ENCODE measurements at places on chromosomes 1 and 21.

GRCh38 chr1:41827991-41828570 is 90.6 kb downstream of the HIVEP3 start:
- no peak overlapping the region for H3K27ac ChIP-seq
- H3K4me1 ChIP-seq = peaks cover 9% of the 10 kb centered on the region
- H3K4me3 ChIP-seq = no peak overlapping the region
- no peaks in the 10 kb centered on the region for H3K36me3 ChIP-seq
- H3K27me3 ChIP-seq = no peaks in the 10 kb centered on the region

DNA sequence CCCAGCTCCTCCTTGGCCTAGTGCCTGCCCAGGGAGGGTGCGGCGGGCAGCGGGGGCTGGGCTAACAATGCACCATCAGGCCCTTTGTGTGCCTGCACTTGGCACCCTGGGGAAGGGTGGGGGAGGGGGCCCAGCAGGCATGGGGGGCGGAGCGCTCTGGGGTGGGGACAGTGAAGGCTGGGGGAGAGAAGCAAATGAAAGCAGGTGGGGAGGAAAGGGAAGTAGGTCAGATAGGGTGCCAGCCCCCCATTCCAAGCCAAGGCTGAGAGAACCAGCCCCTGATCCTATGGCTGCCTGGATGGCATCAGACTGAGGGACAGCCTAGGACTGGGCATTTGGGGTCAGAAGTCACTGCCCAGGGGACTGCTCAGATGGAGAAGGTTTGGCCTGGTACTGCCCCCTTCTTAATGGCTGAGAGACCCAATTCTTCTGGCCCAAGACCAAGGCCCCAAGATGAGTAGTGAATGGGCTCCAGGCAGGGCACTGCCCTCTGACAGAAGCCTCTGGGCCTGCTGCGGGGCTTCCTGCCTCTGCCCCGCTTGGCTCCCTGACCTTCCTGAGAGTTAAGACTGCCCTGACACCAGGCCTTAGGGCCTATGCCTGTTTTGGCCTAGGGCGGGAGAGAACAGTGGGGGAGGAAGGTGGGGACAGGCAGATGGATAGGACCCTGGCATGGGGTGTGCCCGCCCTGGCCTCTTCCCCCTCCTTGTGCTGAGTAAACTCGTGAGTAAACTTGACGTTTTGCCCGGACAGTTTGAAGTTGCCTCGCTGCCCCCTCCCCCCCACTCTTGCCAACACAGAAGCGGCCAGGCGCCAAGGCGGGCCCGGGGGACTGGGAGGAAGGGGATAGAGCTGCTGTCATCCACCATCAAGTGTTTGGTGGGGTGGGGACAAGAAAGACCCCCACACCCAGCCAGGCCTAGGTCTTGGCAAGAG is 2.7 kb downstream of the ZBTB7B start:
- DNase-seq = no peak
- H3K4me1 ChIP-seq = peaks cover 10% of the 10 kb centered on the region
- H3K27me3 ChIP-seq = no peaks in the 10 kb centered on the region
- H3K36me3 ChIP-seq = no peaks in the 10 kb centered on the region
- H3K27ac ChIP-seq = peak overlapping the region; percentile 60

DNA sequence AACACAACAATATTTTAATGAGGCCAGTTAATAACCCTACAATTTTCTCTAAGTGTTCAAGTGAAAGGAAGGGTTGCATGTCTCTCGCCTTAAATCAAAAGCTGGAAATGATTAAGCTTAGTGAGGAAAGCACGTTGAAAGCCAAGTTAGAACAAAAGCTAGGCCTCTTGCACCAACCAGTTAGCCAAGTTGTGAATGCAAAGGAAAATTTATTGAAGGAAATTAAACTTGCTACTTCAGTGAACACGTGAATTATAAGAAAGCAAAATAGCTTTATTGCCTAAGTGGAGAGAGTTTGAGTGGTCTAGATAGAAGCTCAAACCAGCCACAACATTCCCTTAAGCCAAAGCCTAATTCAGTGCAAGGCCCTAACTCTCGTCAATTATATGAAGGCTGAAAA is 135.6 kb downstream of the DUSP10 start:
- no peaks in the 10 kb centered on the region for H3K27me3 ChIP-seq
- H3K4me3 ChIP-seq = no peak overlapping the region
- H3K27ac ChIP-seq = 0 out of 2 replicates have a peak overlapping the region, but pooled peaks have one; percentile 44
- no peak for DNase-seq

- H3K4me3 ChIP-seq = no peak overlapping the region
- DNase-seq = no peak
Observed at GRCh38 chr1:181541947-181542346, 58.6 kb downstream of the CACNA1E start.

DNA sequence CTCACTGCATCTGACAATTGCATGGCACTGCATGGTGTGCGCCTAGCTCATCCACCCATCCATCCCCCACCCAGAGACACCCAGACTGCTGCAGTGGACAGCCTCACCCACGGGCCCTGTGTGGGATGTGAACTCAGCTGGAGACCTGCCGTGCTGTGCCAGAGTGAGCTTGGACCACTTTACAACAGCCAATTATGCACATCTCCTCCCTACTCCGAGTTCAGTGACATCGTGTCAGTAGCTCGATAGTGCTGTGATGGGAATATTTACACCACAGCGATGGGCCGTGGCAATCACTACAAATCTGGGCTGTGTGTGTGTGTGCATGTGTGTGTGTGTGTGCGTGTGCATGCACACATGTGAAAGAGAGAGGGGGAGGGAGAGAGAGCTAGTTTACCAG is 42.5 kb downstream of the TMEM51 start:
- no peaks in the 10 kb centered on the region for H3K27me3 ChIP-seq
- H3K4me3 ChIP-seq = no peak overlapping the region
- H3K4me1 ChIP-seq = peaks cover 12% of the 10 kb centered on the region

DNA sequence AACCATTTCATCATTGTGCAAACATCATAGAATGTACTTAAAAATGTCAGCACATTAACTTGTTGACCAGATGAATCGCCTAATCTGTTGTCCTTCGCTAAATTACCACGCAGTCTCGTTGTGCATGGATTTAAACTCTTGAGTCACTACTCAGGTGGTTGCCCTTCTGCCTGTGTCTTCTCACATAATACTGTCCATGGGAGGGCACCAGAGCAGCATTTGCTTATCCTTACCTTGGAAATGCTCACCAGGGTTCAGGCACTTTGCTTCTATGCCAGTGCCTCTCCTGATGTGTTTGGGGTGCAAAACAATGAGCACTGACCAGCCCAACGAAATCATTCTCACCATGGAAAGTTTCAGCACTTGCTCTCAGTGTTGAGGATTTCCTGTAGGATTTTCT is 559.9 kb downstream of the RWDD3 start:
- no peaks in the 10 kb centered on the region for H3K4me1 ChIP-seq
- no peak for DNase-seq
- no peak overlapping the region for H3K4me3 ChIP-seq
- H3K27ac ChIP-seq = no peak overlapping the region
- no peaks in the 10 kb centered on the region for H3K36me3 ChIP-seq

- no peaks in the 10 kb centered on the region for H3K36me3 ChIP-seq
- peak; percentile 37 for DNase-seq
- H3K4me1 ChIP-seq = peaks cover 31% of the 10 kb centered on the region
- peak overlapping the region; percentile 63 for H3K4me3 ChIP-seq
Observed at GRCh38 chr1:100353071-100353801, 930 bp downstream of the CDC14A start.

- H3K4me3 ChIP-seq = no peak overlapping the region
- H3K4me1 ChIP-seq = no peaks in the 10 kb centered on the region
- no peaks in the 10 kb centered on the region for H3K36me3 ChIP-seq
- no peaks in the 10 kb centered on the region for H3K27me3 ChIP-seq
- no peak for DNase-seq
- H3K27ac ChIP-seq = no peak overlapping the region
Observed at GRCh38 chr1:206065547-206066145, 12.7 kb downstream of the RHEX start.

DNA sequence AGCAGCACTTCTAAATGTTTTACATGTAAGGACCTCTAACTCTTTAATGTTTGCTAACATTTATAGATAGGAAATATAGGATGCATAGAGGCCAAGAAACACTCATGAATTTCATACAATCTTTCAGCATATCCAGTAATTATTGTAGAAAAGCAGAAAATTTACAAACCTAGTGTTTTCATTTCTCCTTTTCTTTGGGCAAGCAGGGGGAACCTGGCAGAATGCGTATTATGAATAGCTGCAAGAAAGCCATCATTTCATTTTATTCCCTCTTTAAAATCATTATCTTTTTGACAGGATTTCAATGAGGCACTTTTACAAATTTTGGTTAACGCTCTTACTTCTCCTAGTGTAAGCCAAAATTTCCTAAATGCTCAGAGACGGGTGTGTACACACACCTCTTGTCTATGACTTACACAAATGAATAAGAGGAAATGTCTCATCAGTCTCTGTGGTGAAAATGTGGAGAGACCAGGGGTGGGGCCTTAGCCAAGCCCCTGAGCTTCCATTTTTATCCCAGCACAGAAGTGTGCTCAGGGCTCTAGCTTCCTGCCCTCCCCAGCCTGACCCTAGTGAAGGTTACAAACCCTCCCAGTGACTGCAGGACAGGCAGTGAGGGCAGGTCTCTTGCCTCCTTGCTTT is 91.6 kb downstream of the LRRC8C start:
- no peak for DNase-seq
- H3K4me3 ChIP-seq = no peak overlapping the region
- H3K27ac ChIP-seq = no peak overlapping the region
- H3K27me3 ChIP-seq = no peaks in the 10 kb centered on the region

GRCh38 chr1:162709132-162709860 is 77.0 kb downstream of the DDR2 start:
- no peak overlapping the region for H3K27ac ChIP-seq
- H3K36me3 ChIP-seq = no peaks in the 10 kb centered on the region
- no peak overlapping the region for H3K4me3 ChIP-seq
- DNase-seq = no peak
- H3K27me3 ChIP-seq = no peaks in the 10 kb centered on the region

GRCh38 chr1:20345419-20345818 is 54.7 kb downstream of the VWA5B1 start:
- no peak for DNase-seq
- no peak overlapping the region for H3K27ac ChIP-seq

GRCh38 chr21:41317458-41317857 is 857 bp downstream of the FAM3B start:
- no peak overlapping the region for H3K4me3 ChIP-seq
- no peaks in the 10 kb centered on the region for H3K36me3 ChIP-seq
- H3K27ac ChIP-seq = no peak overlapping the region
- H3K4me1 ChIP-seq = no peaks in the 10 kb centered on the region
- no peak for DNase-seq

DNA sequence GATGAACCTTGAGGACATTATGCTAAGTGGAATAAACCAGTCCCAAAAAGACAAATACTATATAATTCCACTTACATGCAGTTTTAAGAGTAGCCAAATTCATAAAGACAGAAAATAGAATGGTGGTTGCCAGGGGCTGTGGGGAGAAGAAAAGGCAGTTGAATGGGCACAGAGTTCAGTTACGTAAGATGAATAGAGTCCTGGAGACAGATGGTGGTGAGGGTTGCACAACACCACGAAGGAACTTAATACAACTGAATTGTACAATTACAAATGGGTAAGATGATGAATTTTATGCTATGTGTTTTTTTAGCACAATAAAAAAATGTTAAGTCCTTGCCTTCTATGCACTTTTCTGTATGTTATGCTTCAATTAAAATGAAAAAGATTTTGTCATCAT is 66.6 kb downstream of the CD34 start:
- no peak for DNase-seq
- peaks cover 17% of the 10 kb centered on the region for H3K4me1 ChIP-seq
- H3K36me3 ChIP-seq = no peaks in the 10 kb centered on the region
- H3K27ac ChIP-seq = no peak overlapping the region
- no peak overlapping the region for H3K4me3 ChIP-seq

DNA sequence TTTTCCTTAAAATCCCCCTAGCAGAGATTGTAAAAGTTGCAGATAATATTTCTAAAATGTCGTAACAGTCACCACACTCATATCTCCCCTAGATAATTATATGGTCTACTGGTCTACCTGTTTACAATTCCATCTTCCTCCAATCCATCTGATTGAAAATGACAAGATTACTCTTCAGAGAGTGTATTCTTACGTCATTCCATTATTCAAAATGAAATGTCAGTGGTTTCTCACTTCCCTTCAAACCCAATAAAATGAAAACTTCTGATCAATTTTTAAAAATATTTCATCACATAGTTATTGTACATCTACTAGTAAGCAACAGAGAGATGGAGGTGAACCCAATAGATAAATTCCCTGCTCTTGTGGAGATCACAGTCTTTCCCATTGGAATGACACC is 202.2 kb upstream of the C8B start:
- no peak overlapping the region for H3K4me3 ChIP-seq
- no peaks in the 10 kb centered on the region for H3K36me3 ChIP-seq
- no peak overlapping the region for H3K27ac ChIP-seq
- no peaks in the 10 kb centered on the region for H3K4me1 ChIP-seq
- H3K27me3 ChIP-seq = peaks cover 5% of the 10 kb centered on the region

GRCh38 chr1:58782178-58783089 is 1.4 kb downstream of the JUN start:
- no peaks in the 10 kb centered on the region for H3K27me3 ChIP-seq
- H3K27ac ChIP-seq = peak overlapping the region; percentile 92
- peak overlapping the region; percentile 94 for H3K4me3 ChIP-seq
- peaks cover 24% of the 10 kb centered on the region for H3K36me3 ChIP-seq
- peaks cover 35% of the 10 kb centered on the region for H3K4me1 ChIP-seq
- peak; percentile 54 for DNase-seq

- peak overlapping the region; percentile 30 for H3K27ac ChIP-seq
- peaks cover 64% of the 10 kb centered on the region for H3K4me1 ChIP-seq
- no peaks in the 10 kb centered on the region for H3K27me3 ChIP-seq
- H3K4me3 ChIP-seq = no peak overlapping the region
- no peak for DNase-seq
- H3K36me3 ChIP-seq = peaks cover 64% of the 10 kb centered on the region
Observed at GRCh38 chr1:16126160-16126559, 29.7 kb downstream of the EPHA2 start.

- peak; percentile 61 for DNase-seq
- H3K27ac ChIP-seq = peak overlapping the region; percentile 60
- H3K4me1 ChIP-seq = peaks cover 43% of the 10 kb centered on the region
Observed at GRCh38 chr1:84603223-84603622, 29.0 kb upstream of the CTBS start.

GRCh38 chr1:149966405-149966804 is 29.7 kb upstream of the MTMR11 start:
- H3K36me3 ChIP-seq = peaks cover 24% of the 10 kb centered on the region
- no peaks in the 10 kb centered on the region for H3K27me3 ChIP-seq
- H3K27ac ChIP-seq = no peak overlapping the region
- H3K4me3 ChIP-seq = no peak overlapping the region

DNA sequence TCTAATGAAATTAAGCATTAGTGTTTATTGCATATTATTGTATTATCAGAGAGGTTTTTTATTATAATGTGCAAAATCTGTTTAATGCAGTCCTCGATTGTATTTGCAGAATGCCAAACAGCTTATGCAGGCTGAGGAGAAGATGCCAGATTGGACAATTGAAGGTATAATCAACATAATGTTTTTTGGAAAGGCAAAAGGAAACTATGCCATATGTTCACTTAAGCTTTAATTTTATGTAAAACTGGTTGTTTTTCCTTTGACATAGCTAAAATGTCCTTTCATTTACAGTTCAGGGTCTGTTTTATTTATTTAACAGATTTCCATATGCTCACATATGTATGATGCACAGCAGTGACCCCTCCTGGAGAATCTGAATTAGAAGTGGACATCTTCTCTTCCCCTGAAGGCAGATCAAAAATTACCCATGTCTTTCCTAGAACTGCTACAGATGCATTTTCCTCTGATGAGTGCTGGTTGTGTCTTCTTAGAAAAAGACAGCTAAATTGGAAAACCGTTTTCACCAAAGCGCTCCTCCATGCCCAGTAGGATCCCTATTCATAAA is 143.5 kb upstream of the USH2A start:
- no peak for DNase-seq
- H3K4me3 ChIP-seq = no peak overlapping the region
- H3K27me3 ChIP-seq = no peaks in the 10 kb centered on the region
- no peaks in the 10 kb centered on the region for H3K4me1 ChIP-seq
